ENCODE measurements at places on chromosomes 7 and 10.

- no peak for DNase-seq
Measured at GRCh38 chr10:114545071-114545470, 113.0 kb downstream of the ABLIM1 start.

DNA sequence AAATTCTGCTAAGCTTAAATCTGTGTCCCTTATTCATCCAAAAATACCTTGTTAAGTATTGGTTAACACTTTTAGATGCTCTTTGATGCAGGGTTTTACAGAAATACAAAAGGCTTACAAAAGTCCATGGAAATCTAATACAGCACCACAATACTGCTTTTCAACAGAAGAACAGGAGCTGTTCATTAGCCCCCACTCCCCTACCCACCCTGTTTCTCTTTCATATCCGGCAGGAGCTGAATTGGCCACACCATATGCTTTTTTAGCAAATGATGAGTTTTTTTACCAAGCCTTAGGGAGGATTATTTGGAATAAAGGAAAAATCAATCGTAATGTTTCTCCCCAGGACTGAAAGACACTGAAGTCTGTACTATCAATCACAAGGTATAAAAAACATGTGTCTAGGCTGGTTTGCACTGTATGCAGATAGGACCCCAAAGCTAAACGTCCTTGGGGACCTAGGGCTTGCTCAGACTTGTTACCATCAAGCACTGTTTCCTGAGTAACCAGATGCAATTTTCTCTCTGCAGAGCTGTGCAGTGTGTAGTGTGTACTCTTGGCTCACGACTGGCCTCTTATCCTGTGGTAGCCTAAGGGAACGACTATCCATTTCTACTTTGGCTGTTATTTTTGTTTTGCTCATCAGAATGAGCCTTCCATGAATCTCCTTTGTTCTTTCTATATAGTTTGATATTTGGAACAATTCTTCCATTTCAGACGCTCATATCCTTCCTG is 143.3 kb upstream of the LRGUK start:
- no peak for DNase-seq

- no peak for DNase-seq
Measured at GRCh38 chr7:149690688-149691446, 82.5 kb downstream of the ZNF467 start.

DNA sequence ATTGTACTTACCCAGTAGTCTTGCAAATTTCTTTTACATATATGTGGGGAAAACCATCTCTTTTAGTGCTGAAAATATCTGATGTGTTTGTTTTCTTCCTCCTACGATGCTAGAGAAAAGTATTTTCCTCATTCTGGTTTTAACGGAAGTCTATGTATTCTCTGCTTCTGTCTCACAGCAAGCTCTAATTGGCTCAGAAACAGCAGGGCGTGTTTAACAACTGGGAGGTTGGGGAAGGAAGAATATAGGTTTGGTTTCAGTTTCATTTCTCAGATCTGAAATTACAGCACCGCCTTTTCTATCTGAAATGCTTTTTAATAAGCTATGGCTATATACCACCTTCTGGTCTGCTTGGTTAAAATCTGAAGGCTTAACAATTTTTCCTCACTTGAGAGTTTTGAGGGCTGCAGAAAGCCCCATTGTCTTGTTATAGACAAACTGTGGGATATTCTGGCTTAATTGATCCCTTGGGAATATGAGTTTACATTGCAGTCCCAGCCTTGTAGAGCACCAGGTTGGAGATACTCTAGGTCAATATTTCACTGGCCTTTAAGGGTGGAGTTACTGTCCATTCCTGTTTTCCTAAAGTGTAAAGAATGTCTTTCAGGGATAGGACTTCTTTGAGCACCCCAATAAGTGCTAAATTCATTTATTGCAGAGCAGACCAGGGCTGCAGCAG is at the start of gene SAMD9:
Gene SAMD9 (minus strand): TSS at position 128 of the 679 bp plus-strand sequence. CDS start 11,882 bp downstream, outside the sequence.
- peak; percentile 10 for DNase-seq

DNA sequence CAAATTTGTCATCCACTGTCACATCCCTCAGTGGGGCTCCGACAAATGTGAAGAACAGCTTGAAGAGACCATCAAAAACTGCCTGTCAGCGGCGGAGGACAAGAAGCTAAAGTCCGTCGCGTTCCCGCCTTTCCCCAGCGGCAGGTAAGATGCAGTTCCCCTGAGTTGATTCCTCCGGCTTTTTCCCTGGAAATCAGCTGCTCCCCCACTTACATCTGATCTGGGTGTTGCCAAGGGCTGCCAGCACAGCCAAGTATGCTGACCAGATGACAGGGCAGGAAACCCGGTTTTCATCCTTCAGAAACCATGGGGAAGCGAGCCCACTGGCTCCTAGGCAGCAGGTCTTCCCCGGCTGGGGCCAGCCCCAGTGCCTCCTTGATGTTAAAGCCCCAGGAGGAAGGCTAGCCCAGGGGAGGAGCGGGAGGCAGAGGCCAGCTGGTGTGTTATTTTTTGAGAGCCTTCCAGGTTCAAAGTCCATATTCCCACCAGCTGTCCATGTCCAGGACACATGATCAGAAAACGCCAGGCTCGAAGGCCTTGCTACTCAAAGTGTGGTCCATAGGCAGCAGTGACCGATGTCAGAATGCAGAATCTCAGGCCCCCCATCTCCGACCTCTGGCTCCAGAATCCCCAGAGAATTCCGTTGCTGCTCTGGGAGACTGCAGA is 23.4 kb downstream of the AIFM2 start:
- DNase-seq, result no peak

- peak; percentile 83 for DNase-seq
Measured at GRCh38 chr10:12348870-12349628, at the start of gene CAMK1D. TSS of gene CAMK1D (plus strand) at chr10:12349547.

DNA sequence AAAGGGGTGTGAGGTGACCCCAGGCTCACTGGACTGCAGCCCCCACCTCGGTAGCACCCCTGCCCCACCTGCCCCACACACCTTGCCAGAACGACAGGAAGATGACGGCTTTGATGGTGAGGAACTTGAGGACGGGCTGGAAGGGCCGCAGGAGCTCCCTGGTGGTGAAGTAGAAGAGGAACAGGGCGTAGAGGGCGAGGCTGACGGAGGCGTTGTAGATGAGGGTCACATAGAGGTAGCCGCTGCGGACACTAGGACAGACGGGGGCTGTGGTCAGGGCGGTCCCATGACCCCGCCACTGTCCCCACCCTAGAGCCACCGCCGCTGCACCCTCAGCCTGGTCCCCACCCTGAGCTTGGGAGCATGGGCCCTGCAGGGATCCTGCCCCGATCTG is 7.6 kb downstream of the TMEM184A start:
- no peak for DNase-seq

DNA sequence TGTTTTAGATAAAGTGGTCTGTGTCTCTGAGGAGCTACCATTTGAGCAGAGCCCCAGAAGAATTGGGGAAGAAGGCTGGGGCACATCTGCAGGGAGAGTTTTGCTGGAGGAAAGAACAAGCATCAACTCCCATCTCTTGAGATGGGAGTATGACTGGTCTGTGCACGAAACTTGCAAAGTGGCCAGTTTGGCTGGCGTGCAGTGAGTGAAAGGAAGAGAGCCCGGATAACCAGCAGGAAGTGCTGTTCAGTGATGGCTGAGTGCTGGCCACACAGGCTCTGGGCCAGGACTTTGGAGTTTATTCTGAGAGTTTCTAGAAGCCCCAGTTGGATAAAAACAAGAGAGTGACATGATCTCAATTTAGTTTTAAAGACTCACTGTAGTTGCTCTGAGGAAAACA is 34.4 kb upstream of the SVIL start:
- DNase-seq, result no peak
